WTC11 (cell line): ENCODE measurements at places on chromosomes 3 and 15.

DNA sequence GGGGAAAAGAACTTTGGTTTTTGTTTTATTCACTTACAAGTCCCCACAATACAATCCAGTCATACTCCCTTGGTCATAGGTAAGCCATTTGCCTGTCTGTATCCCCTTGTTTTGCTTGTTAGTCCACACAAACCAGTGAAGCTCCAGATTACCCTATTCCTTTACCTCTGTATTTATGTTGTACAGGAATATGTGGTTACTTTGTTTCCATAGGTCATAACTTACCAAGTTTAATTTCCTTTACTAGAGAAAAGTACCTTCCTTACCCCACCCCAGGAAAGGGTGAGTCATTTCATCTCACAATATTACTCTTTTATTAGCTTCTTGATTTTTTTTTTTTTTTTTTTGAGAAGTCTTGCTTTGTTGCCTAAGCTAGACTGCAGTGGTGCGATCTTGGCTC, 113.4 kb upstream of the LRRFIP2 start:
- DNase-seq: no peak

GRCh38 chr3:136464502-136464901, 214.4 kb downstream of the PCCB start:
- no peak for DNase-seq

DNA sequence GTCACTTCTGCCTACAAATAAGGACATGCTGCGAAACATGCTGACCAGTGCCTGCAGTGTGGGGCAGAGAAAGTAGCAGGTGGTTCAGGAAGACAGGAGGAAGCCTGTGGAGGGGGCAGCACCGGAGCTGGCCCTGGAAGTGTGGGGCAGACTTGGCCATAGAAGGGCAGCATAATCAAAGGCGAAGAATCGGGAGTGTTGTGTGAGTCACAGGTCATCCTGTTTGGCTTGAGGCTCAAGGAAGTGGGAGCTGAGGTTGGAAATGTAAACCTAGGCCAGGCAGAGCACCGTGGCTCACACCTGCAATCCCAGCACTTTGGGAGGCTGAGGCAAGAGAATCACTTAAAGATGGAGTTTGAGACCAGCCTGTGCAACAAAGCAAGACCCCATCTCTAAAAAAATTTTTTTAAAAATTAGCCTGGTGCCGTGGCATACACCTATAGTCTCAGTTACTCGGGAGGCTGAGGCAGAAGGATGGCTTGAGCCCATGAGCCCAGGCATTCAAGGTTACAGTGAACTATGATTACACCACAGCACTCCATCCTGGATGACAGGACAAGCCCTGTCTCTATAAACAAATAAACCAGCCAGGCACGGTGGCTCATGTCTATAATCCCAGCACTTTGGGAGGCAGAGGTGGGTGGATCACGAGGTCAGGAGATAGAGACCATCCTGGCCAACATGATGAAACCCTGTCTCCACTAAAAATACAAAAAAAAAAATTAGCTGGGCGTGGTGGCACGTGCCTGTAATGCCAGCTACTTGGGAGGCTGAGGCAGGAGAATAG, 54.0 kb downstream of the FAM43A start:
- no peak for DNase-seq

DNA sequence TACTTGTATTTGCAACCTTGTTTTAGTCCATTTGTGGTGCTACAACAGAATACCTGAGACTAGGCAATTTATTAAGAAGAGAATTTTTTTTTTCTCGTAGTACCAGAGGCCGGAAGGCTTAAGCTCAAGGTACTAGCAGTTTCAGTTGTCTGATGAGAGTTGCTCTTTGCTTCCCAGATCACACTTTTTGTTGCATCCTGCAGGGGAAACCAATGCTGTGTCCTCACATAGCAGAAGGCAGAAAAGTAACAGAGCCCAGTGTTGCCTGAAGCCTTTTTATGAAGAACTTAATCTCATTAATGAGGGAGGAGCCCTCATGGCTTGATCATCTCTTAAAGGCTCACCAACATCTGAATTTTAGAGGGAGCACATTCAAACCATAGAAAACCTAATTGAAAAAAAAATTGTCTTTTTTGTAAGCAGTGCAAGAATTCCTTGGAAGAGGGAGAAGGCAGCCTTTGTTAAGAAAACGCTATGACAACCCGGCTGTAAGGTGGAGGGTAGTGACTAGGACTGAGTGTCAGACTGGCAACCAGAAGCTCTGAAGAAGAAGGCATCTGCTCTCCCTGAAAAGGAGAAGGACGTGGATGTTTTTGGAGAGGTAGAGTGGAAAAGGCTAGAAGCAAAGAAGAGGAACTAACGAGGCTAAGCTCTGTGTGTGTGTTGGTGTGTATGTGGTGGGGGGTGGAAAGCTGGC, 1245.3 kb downstream of the ROBO2 start:
- DNase-seq: no peak

- DNase-seq: no peak
Observed at GRCh38 chr15:57784081-57784511, 77.6 kb downstream of the POLR2M start.

- no peak for DNase-seq
Observed at GRCh38 chr15:60899322-60899966, 329.7 kb downstream of the RORA start.

- no peak for DNase-seq
Observed at GRCh38 chr15:58401276-58401675, 30.5 kb upstream of the LIPC start.

DNA sequence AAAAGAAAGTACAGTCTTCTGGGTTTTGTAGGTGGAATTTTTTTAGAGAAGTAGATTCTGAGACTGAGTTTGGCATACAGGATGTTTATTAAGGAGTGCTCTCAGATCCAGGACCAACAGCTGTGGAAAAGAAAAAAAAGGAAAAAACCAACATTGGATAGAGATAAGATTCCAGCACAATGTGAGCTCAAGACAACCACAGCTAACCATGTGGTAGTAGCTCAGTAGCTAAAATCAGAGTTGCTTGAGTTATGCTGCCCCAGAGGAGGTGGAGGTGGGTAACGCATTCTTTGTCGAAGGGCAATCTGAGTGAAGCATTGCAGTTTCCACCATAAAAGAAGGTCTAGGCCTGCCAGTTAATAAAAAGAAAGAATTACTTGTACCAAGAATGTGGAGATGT, 904.3 kb downstream of the NSUN3 start:
- no peak for DNase-seq

DNA sequence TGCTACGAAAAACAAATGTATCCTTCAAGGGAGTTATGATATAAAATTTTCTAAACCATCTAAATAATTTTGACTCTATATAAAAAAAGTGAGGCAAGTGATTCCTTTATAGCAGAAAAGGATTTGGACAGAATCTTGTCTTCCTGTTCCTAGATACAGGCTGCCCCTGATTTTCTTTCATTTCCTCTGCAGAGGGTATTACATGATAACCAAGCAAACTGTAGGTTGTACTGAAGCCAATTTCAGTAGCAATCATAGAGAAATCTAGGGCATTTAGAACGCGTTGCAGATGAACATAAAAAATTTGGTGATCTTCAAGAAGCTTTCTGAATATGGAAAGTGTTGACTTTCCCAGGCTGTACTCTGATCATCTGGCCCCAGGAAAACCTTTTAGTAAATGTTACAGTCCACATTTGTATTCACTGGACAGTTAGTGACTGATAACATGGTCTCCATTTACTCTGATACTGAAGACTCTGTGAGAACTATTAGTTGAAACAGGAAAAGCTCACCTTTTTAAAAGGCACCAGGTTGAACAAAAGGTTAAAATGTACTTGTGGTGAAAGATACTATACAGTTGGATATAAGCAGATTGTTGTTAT, 9.1 kb upstream of the UTS2B start:
- DNase-seq: no peak

DNA sequence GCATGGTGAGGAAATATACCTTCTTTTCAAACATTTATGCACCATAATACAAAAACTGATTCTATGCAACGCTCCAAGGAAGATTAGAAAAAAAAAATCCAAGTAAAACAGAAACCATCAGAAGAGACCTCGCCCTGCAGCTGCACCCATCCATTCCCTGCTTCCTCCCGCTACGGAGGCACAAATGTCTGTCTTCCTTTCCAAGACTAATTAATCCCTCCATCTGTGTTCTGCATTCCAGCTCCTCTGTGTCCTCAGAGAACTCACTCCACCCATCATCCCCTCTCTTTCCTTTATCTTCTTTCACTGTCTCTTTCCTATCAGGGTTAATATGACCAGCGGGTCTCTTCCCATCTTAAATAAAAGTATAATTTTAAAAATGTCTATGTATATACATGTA, 196.1 kb downstream of the ADAMTSL3 start:
- DNase-seq: no peak

DNA sequence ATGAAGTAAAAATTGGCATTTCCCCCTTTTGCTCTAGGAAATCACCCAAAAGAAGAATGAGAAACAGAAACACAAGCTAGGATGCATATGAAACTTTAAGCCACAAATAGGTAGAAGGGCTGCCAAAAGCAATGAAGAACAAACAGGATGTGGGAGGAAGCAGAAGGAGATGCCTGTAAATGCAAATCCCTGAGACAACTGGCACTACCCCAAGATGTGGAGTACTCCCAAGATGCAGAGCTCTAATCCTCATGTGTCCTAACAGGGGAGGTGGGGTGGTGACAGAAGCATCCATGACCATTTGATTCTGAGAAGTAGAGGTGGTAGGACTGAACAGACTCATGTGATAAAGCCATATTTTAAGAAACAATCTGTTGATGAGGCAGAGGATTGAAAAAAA, 31.9 kb upstream of the ZNF280D start:
- DNase-seq: no peak

DNA sequence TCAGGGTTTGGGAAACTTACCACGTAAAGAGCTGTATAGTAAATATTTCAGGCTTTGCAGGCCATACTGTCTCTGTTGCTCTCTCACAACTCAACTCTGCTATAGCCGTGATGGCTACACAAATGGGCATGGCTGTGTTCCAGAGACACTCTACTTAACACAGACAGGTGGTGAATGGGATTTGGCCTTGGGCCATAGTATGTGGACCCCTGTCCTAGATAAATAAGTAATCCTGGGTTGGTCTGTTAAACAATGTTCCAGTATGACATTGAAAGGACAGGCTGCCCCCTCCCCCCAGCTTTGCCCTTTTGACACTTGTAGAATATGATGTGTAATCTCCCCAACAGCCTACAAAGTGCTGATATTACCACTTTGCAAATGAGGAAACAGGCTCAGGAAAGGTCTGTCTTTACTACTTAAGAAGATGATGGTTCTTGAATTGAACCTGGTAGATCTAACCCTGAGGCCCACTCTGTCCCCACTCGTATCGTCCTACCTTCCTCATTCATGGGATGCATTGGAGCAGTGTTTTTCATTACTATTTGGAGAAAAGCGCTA, 38.4 kb downstream of the SLCO3A1 start:
- DNase-seq: no peak

- no peak for DNase-seq
Observed at GRCh38 chr15:41950127-41950483, 22.3 kb downstream of the EHD4 start.

DNA sequence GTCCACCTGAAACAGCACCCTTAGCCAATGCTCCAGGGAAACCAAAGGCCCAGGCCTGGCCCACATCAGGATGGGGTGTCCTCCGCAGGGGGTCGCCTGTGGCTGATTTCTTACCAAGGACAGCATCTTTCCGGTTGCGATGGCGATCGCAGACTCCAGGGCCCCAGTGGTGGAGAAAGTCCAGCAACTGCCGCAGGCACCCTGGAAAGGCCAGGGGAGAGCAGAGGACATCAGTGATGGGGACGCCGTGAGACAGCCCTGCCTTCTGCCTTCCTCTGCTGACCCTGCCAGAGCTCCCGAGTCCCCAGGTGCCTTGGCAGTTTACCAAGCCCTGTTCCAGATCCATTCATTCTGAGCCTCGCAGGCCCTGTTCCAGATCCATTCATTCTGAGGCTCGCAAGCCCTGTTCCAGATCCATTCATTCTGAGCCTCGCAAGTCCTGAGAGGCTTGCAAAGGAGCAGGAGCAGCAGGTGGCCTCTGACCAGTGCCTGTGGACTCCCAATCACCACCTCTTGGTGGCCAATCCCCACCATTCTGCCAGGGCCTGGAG, 12.5 kb downstream of the CTSH start:
- DNase-seq: no peak

- peak; percentile 77 for DNase-seq
Observed at GRCh38 chr3:58824285-58824684, 157.7 kb upstream of the FAM3D start.

DNA sequence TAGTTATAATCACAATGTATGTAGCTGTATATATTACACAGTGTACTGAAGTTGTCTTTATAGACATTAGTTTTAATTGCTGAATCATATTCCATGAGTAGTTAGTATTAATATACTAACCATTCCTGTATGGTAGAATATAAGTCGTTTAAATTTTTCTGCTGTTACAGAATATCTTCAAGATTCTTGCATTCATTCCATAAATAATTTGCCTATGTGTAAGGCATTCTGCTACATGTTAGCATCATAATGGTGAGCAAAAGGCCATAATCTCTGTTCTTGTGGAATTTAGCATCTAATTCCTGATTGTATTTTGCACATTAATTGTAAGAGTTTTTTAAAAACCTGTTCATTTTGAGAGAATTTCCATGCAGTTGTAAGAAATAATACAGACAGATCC, 14.1 kb downstream of the GYG1 start:
- no peak for DNase-seq
